ENCODE measurements at places on chromosomes 12 and 14.

- DNase-seq = no peak
These were observed 32.9 kb downstream of the LGR5 start for GRCh38 chr12:71472441-71472911.

DNA sequence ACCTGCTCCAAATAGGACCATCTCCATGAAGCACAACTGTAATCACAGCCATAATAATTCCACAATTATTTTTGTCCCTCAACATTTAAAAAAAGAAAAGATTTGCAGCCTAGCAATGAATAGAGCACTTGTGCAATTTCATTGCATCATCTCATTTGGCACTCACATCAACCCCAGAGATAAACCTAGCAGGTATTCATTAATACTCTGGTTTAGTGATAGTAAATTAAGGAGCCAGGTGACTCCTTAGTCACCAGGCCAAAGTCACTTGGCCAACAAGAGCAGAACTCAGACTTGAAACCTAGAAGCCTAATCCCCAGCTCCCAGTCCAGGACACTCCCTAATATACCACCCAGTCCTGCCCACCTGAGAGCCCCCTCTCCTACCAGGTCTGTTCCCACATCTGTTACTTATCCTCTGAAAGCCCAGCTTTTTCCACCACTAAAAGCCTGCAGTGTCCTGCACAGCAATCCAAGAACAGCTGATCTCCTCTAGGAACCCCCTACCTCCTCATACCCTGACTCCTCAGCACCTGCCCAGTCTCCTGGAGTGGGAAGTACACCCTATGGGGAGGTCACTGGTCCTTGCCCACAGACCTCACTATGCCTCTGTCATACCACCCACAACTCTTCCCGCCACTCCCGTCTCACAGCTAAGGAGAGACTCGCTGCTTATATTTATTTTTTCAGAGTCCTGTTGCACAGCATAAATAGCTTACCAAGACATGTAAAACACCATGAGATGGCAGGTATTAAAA lies 22.1 kb downstream of the OR10P1 start:
- DNase-seq = no peak

DNA sequence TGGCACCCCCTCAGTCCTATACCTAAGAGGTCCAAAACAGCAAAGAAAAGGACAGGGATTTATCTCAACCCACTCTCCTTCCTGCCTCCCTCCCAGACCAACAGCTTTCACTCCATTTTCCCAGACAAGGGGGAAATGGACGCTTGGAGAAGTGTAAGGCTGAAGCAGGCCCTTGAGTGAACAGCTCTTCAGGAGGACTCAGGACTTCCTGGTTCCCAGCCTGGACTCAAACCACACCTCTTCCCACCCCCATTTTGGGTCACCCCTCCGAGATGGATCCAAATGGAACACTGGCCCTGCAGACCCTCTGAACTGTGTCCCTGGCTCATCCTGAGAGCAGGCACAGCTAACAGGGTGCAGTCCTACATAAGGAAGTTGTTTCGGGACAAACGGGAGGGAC lies 2.7 kb downstream of the KMT2D start:
- no peak for DNase-seq

DNA sequence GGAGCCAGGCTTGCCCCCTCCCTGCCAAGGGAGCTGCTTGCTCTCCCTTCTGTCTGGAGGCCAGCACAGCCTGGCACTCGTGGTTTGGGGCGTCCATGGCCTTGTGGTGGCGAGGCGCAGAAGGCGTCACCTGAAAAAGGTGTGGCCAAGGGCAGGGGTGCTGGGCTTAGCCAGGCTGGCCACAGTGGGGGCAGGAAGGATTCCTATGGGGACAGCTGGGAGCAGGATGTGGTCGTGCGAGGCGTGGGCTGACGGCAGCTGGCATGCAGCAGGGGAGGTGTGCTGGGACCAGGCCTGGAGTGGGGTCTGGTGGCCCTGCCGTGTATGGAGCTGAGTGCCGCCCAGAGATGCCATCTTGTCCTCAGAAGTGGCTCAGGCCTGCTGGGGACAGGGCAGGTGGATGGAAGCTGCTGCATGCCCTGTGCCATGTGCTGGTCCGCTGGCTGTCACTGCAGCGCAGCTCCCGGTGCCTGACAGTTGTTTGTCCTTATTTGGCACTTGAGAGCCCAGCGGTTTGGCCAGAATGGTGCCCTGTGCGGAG lies 30.0 kb downstream of the SH2B3 start:
- peak; percentile 30 for DNase-seq

- DNase-seq = no peak
These were observed 20.3 kb upstream of the C14orf180 start for GRCh38 chr14:104559028-104559803.

- DNase-seq = no peak
These were observed 143.4 kb upstream of the CDKN3 start for GRCh38 chr14:54253195-54253947.

DNA sequence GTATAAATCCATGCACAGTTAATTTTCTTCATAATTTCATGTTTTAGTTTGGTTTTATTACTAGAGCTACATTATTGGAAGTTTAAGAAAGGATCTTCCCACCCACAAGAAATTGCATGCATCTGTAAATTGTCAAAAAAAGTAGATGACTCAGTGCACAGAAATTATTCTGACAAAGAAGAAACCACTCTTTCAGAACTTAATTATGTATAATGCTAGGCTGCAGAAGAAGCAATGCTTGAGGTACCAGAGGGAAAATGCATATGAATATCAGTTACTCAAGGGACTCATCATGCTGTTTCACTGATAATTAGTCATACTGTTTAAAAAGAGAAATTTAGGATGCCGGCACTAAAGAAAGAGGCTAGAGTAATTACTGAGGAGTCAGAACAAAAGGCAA lies 147.0 kb downstream of the SLC16A7 start:
- no peak for DNase-seq

DNA sequence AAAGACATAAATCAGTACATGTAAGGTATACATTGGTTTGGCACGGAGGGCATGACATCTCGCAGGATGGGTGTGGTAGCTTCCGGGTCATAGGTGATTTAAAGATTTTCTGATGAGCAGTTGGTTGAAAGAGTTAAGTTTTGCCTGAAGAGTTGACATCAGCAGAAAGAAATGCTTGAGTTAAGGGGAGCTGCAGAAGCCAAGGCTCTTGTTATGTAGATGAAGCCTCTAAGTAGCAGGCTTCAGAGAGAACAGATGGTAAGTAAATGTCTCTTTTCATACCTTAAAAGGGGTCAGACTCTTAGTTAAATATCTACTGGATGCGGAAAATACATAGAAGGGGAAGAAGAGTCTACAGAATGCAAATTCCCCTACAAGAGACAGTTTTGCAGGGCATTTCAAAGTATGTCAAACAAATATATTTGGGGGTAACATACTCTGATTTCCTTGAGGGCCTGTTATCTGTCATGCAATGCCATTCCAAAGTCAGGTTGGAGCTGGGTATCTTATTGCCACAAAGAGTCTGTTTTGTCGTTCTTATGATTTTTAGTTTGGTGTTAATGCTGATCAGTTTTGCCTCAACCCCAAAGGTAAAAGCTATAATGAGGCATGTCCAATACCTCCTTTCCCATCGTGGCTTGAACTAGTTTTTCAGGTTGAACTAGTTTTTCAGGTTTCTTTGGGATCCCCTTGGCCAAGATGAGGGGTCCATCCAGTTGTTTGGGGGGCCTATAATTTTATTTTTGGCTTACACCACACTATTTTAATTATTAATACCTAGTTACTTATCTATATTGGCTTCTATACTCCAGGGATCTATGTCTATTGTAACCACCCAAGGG lies 67.0 kb downstream of the PTHLH start:
- DNase-seq = no peak

GRCh38 chr12:112025808-112026375 lies 12.7 kb downstream of the ERP29 start:
- peak; percentile 6 for DNase-seq

DNA sequence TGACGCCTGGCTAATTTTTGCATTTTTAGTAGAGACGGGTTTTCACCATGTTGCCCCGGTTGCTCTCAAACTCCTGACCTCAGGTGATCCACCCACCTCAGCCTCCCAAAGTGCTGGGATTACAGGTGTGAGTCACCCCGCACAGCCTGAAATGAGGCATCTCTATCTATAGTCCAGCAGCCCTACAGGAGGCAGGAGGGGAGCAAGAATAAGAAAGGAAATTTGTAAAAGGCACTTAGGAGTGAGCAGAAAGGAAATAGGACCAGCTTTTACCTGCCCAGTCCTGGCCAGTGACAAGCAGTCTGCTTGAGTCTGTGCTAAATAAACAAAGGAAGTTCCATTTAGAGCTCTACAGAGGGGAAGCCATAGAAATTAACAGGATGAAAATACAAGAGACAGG lies 15.0 kb upstream of the PSMA6 start:
- DNase-seq = no peak

All from CD4-positive, alpha-beta T cell treated with Interleukin-4 for 4 hours (primary cell).